ENCODE measurements at places on chromosomes 12 and 14. TPM values are rescaled to one million over a fixed set of nuclear protein-coding genes. Genes with fewer than 3 reads are reported as not detected.

DNA sequence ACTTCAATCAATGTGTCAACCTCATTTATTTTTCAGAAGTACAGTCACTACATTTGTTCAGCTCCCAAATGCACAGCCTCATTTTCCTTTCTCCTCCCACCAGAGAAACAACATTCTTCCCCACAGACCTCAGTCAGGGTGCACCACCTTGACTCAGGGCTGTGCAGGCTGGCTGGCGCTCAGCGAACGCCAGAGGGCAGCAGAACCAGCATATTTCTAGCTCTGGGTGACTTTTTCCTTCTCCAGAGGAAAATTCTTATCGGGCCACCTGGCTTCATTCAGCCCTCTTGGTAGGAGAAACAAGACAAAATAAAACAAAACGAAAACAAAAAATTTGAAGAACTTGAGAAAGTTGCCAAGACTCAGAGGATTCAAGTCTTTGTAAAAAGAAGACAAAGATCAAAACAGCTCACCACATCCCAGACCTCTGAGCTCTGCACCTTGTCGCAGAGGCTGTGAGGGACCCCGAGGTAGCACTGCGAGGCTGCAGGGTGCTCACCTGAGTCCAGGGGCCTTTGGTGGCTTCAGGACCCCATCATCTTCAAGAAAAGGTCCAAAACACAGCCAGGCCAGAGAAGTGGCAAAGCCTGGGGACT, 33.7 kb downstream of the PAH start:
- DNase-seq = no peak

The OTOGL gene
- 0.63 TPM for total RNA-seq

The BCL11B gene
- 0.14 TPM for total RNA-seq

GRCh38 chr12:75528692-75529091, 17.3 kb upstream of the KRR1 start:
- DNase-seq = no peak

DNA sequence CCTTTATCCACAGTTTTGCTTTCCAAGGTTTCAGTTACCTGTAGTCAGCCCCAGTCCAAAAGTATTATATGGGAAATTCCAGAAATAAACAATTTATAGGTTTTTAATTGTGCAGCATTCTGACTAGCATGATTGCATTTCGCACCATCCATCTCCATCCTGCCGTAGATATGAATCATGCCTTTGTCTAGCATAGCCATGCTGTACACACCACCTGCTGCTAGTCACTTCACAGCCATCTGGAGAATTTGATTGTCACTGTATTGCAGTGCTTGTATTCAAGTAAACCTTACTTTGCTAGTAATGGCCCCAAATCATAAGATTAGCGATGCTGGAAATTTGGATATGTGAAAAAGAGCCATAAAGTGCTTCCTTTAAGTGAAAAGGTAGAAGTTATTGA, 36.0 kb downstream of the MUCL1 start:
- DNase-seq = no peak

GRCh38 chr12:89433634-89434033, 81.3 kb upstream of the DUSP6 start:
- no peak for DNase-seq

- DNase-seq = no peak
Observed at GRCh38 chr14:71362920-71363584, 455.8 kb downstream of the PCNX1 start.

GRCh38 chr12:27824126-27824842, 44.2 kb upstream of the MANSC4 start:
- DNase-seq = no peak

DNA sequence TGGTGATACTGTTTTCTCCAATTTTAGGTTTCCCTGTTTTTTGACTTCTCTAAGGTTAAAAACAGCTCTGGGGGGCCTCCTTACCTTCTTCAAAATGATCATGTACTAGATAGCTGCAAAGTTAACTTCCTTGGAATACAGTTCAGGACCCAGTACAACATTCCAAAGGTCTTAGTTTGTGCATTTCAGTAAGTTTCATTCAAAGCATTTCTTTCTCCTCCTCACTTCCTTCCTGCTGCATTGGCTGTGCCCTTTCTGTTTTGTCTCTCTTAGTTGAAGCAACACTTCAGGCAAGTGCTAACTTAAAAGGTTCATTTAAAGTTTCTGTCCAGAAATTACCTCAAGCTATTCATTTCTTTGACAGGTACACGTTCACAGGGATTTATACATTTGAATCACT, 95.7 kb downstream of the SCN8A start:
- DNase-seq = no peak

- no peak for DNase-seq
Observed at GRCh38 chr12:11862798-11863197, 207.9 kb upstream of the BCL2L14 start.

DNA sequence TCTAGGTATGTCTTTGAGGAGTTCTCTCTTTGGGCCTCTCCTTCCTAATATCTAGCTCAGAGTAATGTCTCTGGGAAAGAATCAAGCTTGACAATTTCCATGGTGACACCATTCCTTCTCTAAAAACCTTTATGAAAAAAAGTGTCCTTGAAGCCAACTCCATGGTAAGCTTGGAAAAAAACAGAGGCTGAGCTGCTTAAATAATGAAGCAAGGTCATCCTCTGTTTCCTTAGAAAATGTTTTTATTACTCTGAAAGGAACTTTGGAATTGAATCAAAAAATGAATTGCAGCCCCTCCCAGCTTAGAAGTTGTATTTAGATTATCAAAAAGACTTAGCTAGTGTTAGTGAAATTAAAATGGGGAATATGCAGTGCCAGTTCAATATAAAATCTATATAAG, 166.1 kb upstream of the KITLG start:
- no peak for DNase-seq

The CLEC4C gene
- total RNA-seq = not detected

The CLEC6A gene
- not detected for total RNA-seq

DNA sequence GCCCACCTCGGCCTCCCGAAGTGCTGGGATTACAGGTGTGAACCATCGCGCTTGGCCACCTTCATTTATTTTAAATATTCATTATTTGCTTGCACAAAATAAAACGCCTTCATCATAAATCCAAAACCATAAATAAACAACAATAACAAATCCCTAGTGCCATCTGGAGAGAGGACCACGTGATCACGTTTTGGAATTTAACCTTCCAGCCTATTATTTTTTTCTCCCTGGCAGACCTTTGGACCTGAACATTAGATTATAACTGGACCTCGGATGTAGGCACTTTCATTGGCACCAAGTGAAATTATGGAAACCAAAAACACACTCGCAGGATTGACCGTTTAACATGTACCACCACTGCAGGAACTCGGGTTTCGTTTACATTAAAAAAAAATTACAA, 2.0 kb downstream of the DNAH10 start:
- DNase-seq = no peak

- no peak for DNase-seq
Observed at GRCh38 chr14:72947366-72948160, 21.3 kb downstream of the DCAF4 start.

DNA sequence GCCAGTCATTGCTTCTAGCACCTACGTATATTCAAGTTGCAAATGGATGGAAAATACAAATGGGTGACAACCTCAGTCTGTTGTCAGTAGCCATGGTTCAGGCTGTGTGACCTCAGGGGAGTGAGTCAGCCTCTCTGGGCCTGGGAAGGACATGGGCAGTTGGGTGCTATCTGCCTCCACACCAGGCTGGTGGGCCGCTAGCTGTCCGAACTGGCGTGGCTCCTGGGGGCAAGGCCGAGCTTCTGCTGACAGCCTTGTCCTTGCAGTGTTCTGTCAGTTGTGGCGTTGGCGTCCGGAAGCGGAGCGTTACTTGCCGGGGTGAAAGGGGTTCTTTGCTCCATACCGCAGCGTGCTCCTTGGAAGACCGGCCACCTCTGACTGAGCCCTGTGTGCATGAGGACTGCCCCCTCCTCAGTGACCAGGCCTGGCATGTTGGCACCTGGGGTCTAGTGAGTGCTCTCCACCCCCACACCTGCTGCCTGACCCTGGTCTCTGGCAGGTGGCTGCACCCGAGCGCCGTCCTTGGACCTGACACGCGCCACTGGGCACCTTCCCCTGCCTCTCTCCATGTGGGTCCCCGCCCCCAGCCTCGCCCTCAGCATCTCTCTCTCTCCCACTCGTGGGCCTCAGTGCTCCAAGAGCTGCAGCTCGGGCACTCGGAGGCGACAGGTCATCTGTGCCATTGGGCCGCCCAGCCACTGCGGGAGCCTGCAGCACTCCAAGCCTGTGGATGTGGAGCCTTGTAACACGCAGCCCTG, 17.1 kb downstream of the PAPLN start:
- no peak for DNase-seq

- no peak for DNase-seq
Observed at GRCh38 chr14:58669556-58670200, 31.9 kb downstream of the DACT1 start.

The MEG3 gene
- total RNA-seq = 0.86 TPM

DNA sequence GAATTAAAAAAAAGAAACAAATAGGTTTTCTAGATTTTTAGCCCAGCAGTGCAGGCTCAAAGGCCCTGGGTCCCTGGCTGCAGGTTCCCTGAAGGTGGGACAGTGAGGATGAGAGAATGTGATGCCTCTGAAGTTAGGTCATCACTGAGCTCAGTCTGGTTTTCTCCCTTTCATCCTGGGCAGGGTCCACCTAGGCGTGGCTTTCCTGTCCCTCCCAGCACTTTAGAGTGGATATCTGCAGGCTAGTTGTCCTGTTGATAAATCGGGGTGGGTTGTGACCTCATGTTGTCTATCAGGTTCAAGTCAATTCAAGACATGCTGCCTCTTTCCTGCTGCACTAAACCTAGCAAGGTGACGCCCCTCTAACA, 60.9 kb downstream of the MAP1LC3B2 start:
- no peak for DNase-seq

DNA sequence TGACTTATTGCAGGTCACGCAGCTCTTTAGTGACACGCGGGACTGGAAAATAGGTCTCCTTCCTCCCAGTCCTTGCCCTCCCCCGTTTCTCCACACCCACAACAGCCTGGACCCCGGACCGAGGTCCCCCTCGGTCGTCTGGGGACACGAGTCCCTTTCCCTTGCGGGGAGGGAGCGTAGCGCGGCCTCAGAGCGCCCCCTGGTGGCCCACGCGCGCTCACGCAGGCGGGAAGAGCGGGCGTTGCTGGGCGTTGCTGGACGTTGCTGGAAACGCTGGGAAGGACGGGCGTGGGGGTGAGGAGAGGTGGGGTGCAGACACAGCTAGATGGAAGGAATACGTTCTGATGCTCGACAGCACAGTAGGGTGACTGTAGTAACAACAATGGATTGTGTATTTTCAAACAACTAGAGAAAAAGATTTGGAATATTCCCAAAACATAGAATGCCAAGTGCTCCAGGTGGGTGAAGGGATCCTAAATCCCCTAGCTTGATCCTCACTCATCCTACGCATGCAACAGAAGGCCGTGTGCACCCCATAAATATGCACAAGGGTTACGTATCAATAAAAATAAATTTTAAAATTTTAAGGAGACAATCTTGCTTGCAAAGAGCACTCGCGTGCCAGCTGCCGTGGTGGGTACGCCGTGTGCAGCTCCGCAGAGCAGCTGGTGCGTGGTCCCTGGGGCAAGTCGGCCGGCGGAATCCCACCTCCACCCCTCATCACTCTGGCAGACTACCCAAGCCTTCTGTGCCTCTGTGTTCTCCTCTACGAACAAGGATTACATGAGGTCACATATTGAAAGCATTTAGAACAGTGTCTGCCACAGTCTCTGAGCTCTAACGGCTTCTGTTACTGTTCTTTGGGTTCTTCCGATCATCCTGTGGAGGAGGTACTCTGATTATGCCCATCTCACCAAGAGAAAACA, 87.4 kb downstream of the B4GALNT3 start:
- no peak for DNase-seq

DNA sequence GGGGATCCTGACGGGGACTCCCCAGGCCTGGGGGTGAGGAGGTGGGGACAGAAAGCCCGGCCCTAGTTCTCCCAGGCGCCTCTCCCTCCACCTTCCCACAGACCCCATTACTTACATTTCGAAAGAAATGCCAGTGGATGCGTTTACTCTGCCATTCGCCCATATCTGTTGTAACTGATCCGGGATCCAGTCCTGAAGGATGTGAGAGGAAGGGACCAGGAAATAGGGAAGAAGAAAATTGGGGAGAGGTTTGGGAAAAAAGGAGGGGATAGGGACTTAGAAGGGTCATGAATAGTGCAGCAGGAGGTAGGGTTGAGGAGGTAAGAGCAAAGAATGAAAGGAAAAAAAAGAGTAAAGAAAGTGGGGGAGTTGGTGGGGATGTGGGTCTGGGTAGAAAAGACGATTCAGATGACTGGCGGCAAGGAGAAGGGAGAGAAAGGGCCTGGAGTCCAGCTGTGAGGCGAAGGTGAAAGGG, 1.1 kb downstream of the HOXC12 start:
- DNase-seq = no peak

DNA sequence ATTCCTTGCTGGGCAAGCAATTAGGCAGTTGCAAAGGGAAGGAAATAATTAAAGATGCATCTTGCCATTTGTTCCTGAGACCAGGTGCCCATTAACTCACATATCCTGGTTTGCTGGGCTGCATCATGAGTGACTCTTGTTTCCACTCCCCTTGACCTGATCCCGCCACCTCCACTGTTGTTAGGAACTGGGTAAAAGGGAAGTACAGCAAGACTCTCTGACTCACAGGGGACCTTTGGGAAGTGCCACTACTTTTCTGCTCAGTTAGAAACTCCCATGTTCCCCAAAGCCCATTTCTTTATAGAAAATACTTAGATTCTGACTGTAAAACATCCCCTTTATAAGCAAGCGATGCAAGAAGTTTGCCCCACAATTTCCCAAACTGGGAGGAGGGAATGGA, 186.0 kb upstream of the BCL2L14 start:
- peak; percentile 53 for DNase-seq

DNA sequence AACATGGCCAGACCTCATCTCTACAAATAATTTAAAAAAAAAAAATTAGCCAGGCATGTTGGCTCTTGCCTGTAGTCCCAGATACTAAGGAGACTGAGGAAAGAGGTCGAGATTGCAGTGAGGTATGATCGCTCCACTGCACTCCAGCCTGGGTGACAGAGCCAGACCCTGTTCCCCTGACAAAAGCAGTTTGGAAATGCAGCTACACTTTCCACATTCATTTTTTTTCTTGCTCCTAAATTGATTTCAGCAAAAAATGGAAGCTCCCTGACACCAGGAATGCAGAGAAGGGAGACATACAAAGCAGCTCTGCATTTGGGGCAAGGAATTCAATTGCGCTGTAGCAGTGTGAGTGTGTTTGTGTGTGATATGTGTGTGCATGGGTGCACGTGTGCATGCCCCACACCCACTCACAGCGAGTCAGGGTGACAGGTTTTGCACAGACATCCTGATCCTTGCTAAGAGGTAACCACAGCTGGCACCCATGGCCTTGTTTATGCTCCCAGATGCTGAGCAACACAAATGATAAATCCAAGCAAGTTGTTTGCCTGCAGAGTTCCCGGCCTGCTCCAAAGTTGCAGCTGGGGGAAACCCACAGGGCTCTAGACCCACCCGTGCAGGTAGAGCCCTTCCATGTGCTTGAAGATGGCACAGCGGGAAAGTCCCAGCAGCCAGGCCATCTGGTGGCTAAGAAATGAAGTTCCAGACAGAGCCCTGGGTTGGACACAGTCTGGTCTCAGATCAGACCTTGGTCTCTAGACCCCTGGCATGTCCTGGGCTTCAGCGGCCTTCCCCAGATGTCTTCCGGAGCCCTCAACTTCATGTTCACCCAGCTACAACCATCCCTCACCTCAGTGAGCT, 25.9 kb upstream of the BDKRB2 start:
- DNase-seq = no peak

The CCDC177 gene
- not detected for total RNA-seq

GRCh38 chr14:46399049-46399448, 252.5 kb downstream of the RPL10L start:
- DNase-seq = no peak

The PTPRO gene
- total RNA-seq = not detected
